ENCODE measurements at places on chromosomes 3 and 15.

GRCh38 chr3:37527361-37527760, 334.3 kb upstream of the CTDSPL start:
- no peak for DNase-seq

- no peak for DNase-seq
Observed at GRCh38 chr3:45079715-45080114, 53.6 kb downstream of the CLEC3B start.

- DNase-seq = no peak
Observed at GRCh38 chr3:156680243-156680914, 6.0 kb downstream of the TIPARP start.

GRCh38 chr3:170058127-170058526, 20.3 kb downstream of the GPR160 start:
- no peak for DNase-seq

- DNase-seq = no peak
Observed at GRCh38 chr15:82931221-82931620, 21.3 kb downstream of the HOMER2 start.

- DNase-seq = no peak
Observed at GRCh38 chr3:26368312-26368711, 254.3 kb upstream of the LRRC3B start.

DNA sequence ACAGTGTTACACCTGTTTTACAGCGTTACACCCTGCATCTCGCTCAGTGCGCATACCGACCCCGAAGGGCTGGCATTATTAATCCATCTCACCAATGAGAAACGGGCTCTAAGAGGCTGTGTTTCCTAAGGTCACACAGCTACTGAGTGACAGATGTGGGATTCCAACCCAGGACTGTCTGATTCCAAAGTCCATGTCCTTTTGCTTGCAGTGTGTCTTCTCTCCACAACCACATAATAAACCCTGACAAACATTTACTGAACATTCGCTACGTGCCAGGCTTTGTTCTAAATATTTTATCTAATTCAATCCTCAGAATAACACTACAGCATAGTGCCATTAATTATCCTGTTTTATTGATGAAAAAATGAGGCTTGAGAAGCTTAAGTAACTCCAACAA, 79.1 kb downstream of the RAB11A start:
- peak; percentile 24 for DNase-seq

DNA sequence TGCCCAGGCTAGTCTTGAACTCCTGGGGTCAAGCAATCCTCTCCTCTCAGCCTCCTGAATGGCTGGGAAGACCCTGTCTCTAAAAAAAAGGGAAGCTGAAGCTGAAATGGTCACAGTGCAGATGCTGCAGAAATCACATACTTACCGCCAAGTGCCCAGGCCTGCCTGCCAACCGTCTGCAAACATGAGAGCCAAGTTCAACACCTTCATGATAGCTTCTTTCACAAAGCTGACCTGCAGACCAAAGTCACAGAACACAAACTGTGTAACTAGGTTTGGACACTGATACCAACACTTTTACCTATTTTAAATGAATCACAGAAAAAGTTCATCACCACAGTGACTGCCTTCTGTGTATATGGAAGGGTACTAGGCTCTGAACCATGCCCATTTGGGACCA, 22.8 kb upstream of the CYFIP1 start:
- DNase-seq = no peak

Measured in brain (organoid and tissue), 16 donors.